ENCODE measurements at places on chromosomes 11 and 22.

DNA sequence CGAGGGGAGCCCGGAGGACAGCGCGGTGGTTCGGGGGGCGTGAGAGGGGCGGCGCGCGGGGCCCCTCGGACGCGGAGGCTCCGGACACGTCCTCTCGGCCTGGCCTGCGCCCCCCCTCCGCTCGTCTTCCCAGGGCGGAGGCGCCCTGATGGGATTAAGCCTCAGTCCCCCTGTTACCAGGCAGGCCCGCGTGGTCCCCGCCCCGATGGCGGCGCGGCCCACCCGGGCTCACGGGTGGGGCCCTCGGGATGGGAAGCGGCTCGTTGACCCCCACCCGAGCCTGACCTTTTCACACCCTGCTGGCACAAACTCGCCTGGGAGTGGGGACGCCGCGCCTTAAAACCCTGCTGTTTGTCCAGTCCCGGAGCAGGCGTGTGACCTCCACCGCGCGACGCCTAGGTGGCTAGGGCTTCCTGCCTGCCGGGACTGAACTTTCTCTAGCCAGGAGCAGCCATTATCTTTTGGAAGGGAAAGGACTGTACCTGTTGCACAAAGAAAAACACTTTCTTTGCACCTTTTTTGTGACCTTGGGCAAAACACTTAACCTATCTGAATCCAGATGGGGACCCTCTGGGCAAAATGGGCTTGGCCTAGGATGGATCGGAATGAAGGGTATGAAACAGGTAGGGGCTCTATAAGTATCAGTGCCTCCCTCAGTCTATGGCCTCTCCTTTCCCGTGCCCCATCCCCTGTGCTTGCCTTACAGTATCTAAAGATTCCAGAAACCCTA is 1.0 kb downstream of the KIAA1671 start:
- DNase-seq, result peak; percentile 18

- DNase-seq, result no peak
Measured at GRCh38 chr11:84747871-84748270, 879.3 kb downstream of the DLG2 start.

DNA sequence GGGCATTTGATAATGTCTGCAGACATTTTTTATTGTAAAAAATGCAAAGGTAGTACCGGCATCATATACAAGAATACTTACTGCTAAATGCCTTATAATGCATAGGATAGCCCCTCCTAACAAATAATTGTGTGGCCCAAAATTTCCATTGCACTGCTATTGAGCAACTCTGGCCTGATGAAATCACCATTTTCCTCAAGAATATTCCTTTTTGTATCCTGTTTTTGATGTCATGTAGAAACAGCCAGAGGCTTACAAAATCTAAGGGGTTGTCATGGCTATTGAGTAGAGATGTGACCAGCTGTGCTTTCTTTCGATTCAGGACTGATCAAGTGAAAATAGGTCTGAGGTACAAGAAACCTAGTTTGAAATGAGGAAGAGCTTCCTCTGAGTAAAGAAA is 854.3 kb downstream of the KCNA4 start:
- no peak for DNase-seq

- no peak for DNase-seq
Measured at GRCh38 chr22:27238935-27239510, 562.5 kb downstream of the MN1 start.

- DNase-seq, result peak; percentile 25
Measured at GRCh38 chr22:42343121-42343454, 72.6 kb upstream of the TCF20 start.

- no peak for DNase-seq
Measured at GRCh38 chr11:79314906-79315689, 125.7 kb downstream of the TENM4 start.

GRCh38 chr11:86115542-86116385 is 46.9 kb upstream of the PICALM start:
- no peak for DNase-seq

- no peak for DNase-seq
Measured at GRCh38 chr11:28259177-28259843, 151.1 kb downstream of the METTL15 start.

DNA sequence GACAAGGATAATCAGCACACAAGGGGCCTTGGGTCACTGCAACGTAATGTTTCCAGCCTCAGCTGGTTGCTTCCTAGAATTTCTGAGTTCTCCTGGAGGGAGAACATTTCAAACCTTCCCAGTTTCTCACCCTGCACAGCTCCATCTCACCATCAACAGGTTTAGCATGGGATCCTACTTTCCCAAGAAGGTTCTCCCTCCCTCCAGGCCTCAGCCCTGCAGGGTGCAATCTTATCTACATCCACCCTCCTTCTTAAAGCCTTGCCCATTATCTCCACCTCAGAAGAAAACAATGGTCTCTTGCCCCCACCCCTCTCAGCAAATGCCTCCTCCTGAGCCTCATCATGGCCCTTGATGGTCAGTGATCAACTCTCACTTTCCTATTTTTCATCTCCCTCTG is 23.6 kb downstream of the CADM1 start:
- no peak for DNase-seq

- DNase-seq, result no peak
Measured at GRCh38 chr11:134223121-134223520, 646 bp downstream of the NCAPD3 start.

DNA sequence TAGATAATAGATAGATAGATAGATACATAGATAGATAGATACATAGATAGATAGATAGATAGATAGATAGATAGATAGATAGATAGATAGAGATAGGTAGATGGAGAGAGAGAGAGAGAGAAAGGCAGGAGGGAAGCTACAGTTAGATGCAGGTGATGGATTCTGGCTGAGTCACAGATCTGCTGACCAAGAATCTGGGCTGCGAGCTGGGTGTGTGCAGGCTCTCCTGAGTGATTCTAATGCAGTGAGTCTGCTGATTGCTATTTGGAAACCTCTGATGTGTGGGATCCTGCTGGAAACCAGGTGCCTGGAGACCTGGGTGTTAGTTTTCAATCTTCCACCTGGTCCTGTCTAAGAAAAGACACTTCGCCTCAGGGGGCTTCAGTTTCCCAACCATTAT is 1441.8 kb downstream of the TBC1D22A start:
- DNase-seq, result no peak

GRCh38 chr11:116729501-116730240 is 43.1 kb downstream of the BUD13 start:
- no peak for DNase-seq

- no peak for DNase-seq
Measured at GRCh38 chr22:39408173-39408572, 8.6 kb downstream of the TAB1 start.

DNA sequence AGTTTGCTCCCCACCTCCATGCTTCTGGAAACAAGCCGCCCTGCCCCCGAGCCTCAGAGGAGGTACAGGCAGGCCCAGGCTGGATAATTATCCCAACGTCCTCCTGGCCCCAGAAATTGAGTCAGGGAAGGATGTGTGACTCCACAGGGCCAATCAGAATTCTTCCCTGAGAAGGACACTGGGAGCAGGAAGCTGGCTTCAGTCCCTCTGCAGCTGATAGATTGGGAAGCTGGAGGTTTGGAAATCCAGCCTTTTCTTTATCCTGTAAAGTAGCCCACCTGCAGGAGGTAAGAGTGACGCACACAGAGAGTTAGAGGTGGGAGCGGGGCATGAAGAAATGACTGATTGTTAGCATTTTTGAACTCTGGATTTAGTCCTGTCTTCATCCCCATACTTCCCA is 97.5 kb upstream of the CD82 start:
- no peak for DNase-seq

GRCh38 chr11:131064373-131064991 is 148.2 kb upstream of the SNX19 start:
- no peak for DNase-seq

GRCh38 chr22:42964994-42965699 is 49.8 kb downstream of the PACSIN2 start:
- DNase-seq, result no peak

DNA sequence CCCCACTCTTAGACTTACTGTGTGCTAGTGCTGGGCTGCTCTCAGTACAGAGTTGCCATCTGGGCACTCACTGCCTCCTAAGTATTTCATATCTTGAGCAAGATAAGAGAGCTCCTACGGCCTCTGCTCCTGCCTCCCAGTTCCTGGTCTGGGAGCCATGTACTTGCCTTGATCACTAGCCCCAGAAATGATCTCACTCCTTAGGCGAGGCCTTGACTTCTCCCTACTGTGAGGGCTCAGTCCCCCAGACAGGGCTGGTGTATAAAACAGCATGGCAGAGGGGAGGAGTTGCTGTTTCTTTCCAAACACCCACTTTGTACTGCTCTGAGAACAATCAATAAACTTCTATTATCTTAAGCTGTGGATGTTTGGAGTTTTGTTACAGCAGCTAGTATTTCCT is 47.4 kb upstream of the TP53I11 start:
- no peak for DNase-seq

DNA sequence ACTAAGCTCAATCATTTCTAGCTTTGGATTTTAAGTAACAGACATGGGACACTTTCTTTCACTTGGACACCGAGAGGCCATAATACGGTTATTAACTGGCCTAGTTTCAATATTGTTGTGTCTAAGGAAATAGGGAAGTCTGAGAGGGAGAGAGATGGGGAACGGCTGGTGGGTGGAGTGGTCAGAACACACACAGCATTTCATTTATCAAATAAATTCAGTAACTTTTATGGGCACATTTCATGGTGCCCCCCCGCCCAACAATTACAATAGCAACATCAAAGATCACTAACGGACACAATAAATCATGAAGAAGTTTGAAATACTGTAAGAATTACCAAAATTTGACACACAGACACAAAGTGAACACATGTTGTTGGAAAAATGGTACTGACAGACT is 10.7 kb downstream of the PRPF19 start:
- DNase-seq, result no peak

- no peak for DNase-seq
Measured at GRCh38 chr22:50082197-50082715, 3.0 kb downstream of the MLC1 start.

DNA sequence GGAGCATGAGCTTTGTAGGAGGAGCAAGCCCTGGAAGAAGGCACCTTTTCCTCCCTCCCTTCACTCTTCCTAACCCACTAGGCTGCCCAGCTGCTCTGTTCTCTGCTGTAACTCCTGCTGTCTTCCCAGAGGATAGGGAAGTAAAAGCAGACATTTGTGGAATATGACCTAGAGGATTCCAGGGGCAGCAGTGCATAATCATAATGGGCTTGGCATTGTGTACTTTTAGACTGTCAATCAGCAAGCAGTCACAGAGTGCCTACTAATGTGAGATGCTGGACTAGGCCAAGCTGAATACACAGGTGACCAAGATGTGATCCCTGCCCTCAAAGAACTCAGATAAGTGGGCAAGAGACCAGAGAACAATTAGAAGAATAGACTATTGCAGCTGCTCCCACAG is 133.0 kb downstream of the NAV2 start:
- DNase-seq, result no peak
